ENCODE measurements at places on chromosomes 5 and 9.

DNA sequence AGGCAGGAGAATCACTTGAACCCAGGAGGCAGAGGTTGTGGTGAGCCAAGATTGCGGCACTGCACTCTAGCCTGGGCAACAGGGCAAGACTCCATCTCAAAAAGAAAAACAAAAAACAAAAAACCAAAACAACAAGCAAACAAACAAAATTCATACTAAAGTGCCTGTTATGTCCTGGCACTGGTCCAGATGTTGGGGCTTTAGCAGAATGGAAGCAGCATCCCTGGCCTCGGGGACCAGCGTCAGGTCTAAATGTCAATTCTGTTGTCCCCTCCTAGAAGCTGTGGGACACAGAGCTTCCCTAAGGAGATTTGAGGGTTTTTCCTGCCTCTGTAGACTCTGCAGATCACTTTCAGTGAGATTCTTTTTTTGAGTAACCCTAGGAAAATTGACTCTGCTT, 26.2 kb downstream of the PPARGC1B start:
- DNase-seq, result no peak

DNA sequence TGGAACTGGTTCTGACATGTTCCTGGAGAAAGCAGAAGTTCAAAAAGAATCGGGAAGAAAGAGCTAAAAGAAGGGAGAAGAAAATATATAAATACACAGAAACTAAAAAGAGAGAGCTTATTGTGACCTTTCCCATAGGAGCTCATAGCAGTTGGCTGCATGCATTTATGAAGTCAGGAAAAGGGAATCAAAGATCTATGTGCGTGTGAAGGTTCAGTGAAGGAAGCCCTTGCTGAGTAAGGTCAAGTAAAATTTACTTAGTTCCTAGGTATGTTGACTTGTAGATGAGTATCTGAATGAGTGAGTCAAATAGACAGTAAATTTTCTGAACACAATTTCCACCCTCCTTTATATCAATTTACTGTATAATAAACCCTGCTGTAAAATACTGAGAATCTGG, 632.5 kb downstream of the SLCO4C1 start:
- no peak for DNase-seq

DNA sequence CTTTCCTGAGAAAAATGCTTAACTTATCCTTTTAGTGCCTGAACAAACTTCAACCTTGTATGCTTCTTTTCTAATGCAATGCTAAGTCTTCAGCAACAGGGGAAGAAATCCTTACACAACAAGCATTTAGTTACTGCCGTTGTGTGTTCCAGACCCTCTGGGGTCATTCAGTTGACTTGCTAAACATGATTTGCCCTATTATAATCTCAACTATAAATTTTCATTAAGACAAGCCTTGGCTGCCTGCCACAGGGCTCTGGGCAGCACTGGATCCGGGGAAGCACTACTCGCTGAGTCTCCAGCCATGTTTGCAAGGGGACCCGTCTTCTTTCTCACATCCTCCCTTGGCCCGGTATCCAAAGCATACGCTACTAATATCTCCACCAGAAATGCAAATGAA, 58.1 kb downstream of the PTCH1 start:
- no peak for DNase-seq

GRCh38 chr5:99900302-99900852, 634.8 kb upstream of the FAM174A start:
- DNase-seq, result no peak

GRCh38 chr9:37512437-37512836, 26.7 kb downstream of the POLR1E start:
- no peak for DNase-seq

DNA sequence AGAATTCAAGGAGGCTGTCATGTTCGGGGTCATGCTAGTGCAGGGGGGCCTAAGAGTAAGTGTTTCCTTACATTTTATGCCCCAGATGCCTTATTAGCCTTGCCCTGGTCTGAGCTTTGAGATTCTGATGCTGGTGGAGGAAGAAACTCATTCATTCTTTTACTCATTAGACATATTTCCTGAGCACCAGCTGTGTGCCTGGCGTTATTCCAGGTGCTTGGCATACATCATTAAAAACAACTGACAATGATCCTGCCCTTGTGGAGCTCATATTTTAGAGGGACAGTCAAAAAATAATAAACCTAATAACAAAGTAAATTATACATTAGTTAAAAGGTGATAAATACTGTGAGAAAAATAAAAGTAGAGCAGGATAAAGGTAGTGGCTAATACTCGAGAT, 138.9 kb upstream of the SGCD start:
- no peak for DNase-seq

DNA sequence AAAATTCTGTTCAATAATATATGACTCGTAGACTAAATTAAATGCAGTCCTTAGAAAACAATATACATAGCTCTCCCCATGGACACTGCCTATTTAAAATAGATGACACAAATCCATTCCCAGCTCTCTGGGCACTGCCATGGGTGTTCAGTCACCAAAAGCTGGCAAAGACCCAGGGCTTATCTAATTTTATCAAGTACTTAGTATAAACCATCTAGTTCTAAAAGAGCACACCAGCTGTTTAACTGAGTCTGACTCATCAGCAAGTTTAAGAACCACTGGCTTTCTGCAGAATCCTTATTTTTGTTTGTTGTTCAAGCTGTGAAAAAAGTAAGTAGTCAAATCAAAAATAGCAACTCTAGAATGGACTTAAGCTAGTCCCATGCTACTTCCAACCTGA, 107.6 kb downstream of the PLPP1 start:
- DNase-seq, result no peak

DNA sequence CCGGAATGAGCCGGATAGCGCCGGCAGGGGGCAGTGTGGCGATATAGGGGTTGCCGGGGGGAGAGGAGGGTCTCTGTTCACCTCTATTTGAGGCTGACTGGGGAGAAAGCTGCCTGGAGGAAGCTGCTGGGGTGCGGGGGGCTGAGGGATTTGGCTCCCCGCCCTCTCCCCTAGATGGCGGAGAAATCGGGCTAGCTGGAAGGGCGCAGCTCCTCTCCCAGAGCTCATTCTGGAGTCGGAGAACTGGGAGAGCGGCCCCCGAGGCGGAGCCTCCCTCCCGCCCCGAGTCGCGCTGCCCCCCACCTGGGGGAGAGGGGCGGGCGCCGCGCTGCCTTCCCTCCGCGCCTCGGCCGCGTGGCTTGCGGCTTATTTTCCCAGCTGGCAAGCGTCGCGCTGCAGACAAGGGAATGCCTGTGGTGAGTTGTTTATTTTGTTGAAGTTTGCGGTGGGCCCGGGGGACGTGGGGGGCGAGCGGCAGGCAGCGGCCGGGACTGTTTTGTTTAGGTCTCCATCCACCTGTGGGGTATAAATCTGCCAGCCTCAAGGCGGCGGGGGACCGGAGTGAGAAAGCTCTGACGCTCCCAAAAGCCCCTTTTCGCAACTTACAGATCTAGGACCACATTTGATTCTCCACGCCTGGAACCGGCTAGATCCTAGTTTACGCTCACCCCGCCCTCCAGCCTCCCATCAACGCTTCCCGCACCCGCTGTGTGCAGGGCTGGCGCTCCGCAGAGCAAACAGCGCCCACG, 4.1 kb upstream of the RGMB start:
- DNase-seq, result no peak

DNA sequence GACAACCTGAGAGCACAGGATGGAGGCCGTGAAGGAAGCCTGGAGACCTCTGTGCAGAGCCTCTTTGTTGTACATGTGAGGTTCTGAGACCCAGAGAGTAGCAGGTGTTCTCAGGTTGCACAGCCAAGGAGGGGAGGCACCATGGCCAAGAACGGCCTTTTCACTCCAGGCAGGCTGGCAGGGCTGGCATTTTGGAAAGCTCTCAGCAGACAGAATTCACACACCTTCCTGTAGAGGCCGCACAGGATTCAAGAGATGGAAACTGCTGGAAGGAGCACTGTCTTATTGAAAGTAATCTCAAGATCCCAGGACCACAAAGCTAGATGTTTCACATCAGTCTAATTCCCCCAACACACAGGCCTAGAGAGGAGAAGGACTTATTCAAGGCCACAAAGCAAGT, 52.8 kb upstream of the XPA start:
- no peak for DNase-seq

- no peak for DNase-seq
Observed at GRCh38 chr9:136220017-136220729, 15.2 kb upstream of the LHX3 start.

DNA sequence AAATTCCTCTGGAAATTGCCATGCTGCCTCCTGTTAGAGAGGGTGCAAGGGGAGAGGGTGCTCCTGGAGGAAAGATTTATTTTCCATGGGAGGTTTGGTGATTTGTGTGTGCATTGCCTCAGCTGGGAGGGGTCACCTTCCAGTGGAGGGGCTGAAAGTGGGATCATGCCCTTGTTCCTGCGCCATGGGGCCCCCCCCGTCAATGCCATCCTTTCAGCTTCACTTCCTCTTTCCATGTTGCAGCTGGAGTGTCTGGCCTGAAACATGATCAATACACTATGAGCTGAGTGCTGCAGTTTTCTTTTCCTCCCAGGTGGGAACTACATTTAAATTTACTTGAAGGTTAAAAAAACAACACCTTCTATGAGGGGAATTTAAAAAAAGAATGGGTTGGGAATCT, 176.8 kb downstream of the MELK start:
- no peak for DNase-seq

DNA sequence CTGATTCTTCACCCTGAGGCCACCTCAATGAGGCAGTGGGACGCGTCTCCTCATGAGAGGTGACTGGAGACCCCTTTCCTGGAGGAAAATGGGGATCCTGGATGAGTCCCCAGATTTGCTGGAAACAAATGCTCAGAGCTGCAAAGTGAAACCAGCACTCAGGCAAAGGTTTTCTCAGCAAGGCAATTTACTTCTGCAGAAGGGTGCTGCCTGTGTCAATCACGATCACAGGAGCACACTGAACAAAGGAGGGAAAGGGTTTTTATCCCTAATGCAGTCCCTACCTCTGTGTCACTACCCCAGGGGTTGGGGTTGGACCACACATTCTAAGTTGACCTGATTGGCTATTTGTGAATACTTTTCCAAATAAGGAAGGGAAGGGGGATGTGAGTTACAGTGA, 69.9 kb upstream of the CDK20 start:
- no peak for DNase-seq

- no peak for DNase-seq
Observed at GRCh38 chr5:168707716-168708695, 128.8 kb upstream of the PANK3 start.
